ENCODE measurements at places on chromosomes 1 and 21.

GRCh38 chr1:178151831-178152230 is 57.9 kb downstream of the RASAL2 start:
- DNase-seq: no peak

GRCh38 chr21:45291613-45292398 is 4.1 kb upstream of the POFUT2 start:
- no peak for DNase-seq

GRCh38 chr1:185732951-185733350 is 1.2 kb upstream of the HMCN1 start:
- DNase-seq: no peak

- DNase-seq: no peak
Measured at GRCh38 chr1:176225911-176226310, 18.8 kb upstream of the COP1 start.

DNA sequence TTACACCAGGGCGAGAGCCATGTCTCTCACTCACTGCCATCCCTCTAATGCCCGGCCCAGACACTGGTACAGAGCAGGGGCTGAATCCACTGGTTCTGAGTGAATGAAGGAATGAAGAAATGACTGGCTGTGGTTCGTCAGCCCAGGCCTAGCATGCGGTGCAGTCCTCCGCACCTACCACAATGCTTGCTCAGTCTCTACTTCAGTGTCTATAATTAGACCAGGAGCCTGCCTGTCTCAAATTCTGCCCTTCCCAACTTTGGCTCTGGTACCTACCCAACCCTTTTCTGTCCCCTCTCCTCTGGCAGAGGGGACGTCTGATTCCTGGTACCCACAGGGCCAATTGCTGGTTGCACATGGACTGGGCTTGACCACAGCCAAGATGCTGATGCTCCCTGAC is 118.2 kb upstream of the GRIK3 start:
- DNase-seq: no peak

GRCh38 chr1:6028042-6028850 is 17.4 kb upstream of the KCNAB2 start:
- DNase-seq: no peak

- DNase-seq: no peak
Measured at GRCh38 chr1:175976865-175977642, 230.0 kb downstream of the COP1 start.

DNA sequence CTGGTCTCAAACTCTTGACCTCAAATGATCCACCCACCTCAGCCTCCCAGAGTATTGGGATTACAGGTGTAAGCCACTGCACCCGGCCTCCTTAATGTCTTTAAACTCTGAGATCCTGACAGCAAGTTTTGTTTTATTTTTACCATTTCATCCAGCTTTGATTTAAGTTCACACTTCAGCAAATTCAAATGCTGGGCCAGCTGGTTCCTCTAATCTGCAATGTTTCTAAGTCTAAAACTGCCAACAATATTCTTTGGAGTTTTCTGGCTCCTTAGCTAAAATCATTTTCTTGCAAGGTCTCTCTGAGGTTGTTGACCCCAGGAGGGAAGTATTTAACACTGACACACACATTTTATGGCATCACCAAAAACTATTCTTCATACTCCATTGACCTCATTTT is 72.0 kb upstream of the COL24A1 start:
- DNase-seq: no peak

GRCh38 chr1:208207388-208208131 is 36.6 kb downstream of the PLXNA2 start:
- no peak for DNase-seq

DNA sequence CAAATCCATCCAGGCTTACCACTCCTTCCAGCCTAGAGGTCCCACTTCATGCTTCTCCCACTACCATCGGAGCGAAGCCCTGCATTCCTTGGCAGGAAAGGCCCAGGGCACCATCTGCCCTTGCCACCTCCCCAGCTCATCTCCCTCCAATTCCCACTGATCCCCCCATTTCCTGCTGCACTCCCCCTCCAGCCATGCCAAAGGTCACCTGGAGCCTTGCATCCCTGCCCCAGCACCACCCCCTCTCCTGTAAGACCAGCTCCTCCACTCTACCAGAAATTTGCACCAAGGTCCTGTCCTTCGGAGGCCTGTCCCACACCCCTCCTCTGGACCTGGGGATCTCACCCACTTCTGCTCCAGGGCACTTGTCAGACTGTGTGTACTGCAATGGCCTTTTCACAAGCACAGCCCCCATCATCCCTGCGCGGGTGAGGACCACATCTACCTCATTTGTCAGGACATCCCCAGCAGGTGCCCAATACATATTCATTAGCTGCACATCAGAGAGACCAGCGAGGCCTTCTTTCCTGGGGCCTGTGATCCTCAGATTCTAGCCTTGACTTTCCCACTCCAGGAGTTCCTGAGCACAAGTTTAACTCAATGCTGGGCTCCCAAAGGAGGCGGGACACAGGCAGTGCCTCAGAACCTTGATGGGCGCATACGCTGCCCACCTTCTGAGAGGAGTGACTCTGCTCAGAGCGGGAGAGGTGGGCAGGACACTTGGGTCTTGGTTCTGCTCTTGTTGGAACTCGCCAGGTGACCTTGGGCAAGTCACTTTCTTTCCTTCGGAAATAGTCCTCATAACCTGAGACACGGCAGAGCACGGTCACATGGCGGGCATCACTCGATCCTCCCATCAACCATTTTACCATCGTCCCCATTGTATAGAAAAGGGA is 49.9 kb upstream of the EDN2 start:
- no peak for DNase-seq

DNA sequence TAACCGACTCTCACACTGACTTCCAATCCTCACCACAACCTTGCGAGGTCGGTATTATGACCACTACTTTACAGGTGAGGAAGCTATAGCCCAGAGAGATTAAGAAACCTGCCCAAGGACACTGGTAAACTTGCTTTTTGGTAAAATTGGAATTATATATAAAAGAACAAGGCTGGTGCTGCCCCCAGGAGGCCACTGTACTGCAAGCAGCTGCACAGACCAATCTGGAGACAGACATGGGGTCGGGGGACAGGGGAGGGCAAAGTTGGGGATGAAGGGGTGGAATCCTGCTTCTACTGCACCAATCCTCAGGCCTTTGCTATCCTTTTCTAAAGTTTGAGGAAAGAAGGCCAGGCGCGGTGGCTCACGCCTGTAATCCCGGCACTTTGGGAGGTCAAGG is 280.8 kb downstream of the SPATA17 start:
- DNase-seq: no peak

DNA sequence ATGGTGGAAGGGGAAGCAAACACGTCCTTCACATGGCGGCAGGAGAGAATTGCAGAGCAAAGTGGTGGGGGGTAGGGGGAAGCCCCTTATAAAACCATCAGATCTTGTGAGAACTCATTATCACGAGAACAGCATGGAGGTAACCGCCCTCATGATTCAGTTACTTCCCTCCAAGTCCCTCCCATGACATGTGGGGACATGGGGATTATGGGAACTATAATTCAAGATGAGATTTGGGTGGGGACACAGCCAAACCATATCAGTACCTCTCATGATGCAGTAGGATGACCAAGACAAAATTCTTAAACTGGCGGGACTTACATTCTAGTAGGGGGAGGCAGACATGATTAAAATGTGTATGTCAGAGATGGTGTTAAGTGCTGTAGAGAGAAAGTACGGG is 38.8 kb downstream of the WNT4 start:
- DNase-seq: no peak

GRCh38 chr1:189619682-189620332 is 857.9 kb downstream of the BRINP3 start:
- DNase-seq: no peak

DNA sequence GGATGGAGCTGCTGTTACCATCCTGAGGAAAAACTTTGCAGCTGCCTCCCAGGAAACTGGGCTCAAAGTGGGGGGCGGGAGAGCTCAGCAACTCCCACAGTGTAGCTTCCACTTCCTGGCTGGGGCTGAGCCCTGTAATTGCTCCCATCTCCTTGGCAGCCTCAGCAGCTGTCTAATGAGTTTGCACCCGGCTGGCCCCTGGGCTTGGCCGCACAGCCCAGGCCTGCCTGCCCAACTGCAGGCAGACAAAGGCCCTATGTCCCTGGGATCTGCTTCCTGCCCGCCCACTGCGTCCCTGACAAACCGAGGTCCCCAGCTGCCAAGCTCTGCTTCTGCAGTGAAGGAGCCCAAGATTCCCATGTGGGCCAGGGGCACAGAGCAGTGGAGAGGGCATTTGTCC is 30.1 kb downstream of the EDN2 start:
- no peak for DNase-seq
